ENCODE measurements at places on chromosomes 13 and 19. TPM values are rescaled to one million over a fixed set of nuclear protein-coding genes. Genes with fewer than 3 reads are reported as not detected.

Gene KLK14
- not detected for polyA plus RNA-seq

DNA sequence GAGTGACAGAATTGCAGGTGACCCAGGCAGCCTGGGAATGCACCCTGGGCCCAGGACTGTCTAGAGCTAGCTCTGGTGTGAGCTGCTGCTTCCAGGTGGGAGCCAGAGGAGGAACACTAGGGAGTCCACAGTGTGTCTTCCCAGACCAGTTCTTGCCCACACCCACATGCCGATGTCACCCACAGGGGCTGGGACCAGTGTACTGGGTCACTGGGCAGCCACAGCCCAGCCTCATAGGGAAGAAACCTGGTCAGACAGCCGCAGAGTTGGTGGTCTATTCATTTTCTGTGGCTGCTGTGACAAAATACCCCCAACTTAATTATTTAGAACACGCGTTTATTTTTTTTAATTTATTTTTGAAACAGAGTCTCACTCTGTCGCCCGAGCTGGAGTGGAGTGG lies 3.1 kb downstream of the RNF225 start:
- peaks cover 27% of the 10 kb centered on the region for H3K4me1 ChIP-seq
- H3K27me3 ChIP-seq, result peaks cover 9% of the 10 kb centered on the region
- DNase-seq, result peak; percentile 46

Gene PSPN
- 1.4 TPM for polyA plus RNA-seq

Gene RGS9BP
- polyA plus RNA-seq, result 0.04 TPM

GRCh38 chr19:7337380-7338194 lies 11.2 kb upstream of the ARHGEF18 start:
- H3K27me3 ChIP-seq, result no peaks in the 10 kb centered on the region
- H3K4me1 ChIP-seq, result peaks cover 8% of the 10 kb centered on the region
- no peaks in the 10 kb centered on the region for H3K36me3 ChIP-seq
- no peak overlapping the region for H3K4me3 ChIP-seq

GRCh38 chr19:35202722-35203688 lies 25.5 kb downstream of the FAM187B start:
- no peak overlapping the region for H3K4me3 ChIP-seq
- peaks cover 4% of the 10 kb centered on the region for H3K27me3 ChIP-seq
- no peaks in the 10 kb centered on the region for H3K4me1 ChIP-seq
- H3K27ac ChIP-seq, result no peak overlapping the region

- H3K27me3 ChIP-seq, result no peaks in the 10 kb centered on the region
- no peaks in the 10 kb centered on the region for H3K36me3 ChIP-seq
- no peaks in the 10 kb centered on the region for H3K4me1 ChIP-seq
- H3K4me3 ChIP-seq, result no peak overlapping the region
Observed at GRCh38 chr13:39676315-39676876, 20.9 kb downstream of the COG6 start.

GRCh38 chr19:5632241-5632612 lies 9.3 kb downstream of the SAFB start:
- H3K4me3 ChIP-seq, result no peak overlapping the region
- peak overlapping the region; percentile 12 for H3K27ac ChIP-seq
- DNase-seq, result no peak
- H3K4me1 ChIP-seq, result peaks cover 69% of the 10 kb centered on the region
- H3K36me3 ChIP-seq, result peaks cover 13% of the 10 kb centered on the region
- H3K27me3 ChIP-seq, result no peaks in the 10 kb centered on the region

DNA sequence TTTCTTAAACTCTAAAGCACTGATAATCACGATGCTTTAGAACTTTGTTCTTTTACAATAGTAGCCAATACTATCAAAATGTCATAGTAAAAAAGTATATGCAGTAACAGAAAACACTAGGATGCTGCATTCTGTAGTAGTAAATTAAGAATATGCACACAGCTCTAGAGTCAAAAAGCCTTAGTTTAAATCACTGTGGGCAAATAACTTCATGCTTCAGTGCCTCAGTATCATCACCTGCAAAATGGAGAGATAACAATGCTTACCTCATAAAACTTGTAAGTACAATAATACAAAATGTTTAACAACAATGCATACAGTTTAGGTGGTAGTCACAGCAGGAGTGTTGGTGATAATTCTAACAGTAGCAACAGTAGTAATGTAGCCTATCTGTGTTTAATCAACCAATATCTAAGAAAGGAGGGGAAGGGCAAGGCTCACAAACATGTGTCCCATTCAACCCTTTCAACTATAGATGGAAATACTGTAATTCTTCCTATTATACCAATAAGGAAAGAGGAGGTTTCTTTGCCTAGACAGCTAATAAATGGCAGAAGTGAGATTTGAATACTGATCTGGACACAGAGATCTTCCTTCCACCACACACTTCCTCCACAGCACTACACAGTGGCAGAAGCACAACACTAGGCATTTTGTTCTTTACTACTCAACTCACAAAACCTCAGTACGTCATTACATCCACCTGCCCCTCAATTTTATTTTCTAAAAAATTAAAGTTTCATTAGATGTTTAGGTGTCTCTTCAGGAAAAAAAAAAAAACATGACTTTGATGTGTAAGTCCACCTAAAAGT lies 4.6 kb downstream of the RBM26 start:
- H3K4me3 ChIP-seq, result no peak overlapping the region
- DNase-seq, result no peak
- no peaks in the 10 kb centered on the region for H3K27me3 ChIP-seq
- H3K36me3 ChIP-seq, result peaks cover 15% of the 10 kb centered on the region
- peaks cover 44% of the 10 kb centered on the region for H3K4me1 ChIP-seq
- peak overlapping the region; percentile 6 for H3K27ac ChIP-seq
